Cerebellar nuclear complex (tissue), 1 donor: ENCODE measurements at places on chromosomes 13 and 19.
A peak's percentile ranks its signal among the peaks of the same experiment; 100 is the strongest.

DNA sequence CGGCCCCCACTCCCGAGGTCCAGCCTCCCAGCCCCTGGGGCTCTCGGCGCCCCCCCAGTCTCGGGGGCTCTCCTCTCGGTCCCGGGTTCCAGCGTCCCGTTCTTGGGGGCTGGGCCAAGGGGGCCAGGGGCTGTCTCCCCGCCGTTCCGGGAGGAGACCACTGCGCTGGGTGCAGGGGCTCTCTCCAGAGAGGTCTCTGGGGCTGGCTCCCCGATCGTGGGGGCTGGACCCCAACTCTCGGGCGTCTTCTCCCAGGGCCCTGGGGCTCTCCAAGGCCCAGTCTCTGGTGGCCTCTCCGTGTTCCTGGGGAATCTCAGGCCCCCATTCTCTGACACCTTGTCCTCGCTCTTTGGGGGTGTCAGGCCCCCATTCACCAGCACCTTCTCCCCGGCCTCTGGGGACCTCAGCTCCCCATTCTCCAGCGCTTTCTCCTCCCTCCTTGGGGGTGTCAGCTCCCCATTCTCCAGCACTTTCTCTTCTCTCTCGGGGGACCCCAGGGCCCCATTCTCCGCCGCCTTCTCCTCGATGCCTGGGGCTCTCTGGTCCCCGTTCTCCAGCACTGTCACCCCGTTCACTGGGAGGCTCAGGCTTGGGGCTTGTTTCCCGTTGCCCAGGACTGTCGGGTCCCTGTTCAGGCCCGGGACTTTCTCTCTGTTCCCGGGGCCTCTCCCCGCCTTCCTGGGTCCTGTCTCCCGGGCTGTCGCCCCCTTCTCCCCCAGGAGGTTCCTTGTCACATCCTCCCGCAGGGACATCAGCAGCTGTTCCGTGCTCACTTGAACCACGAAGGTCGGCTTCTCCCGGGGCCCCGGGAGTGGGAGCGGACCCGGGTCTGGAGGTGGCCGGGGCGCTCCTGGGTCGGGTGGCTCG, 13.7 kb downstream of the LMTK3 start:
- DNase-seq: no peak

GRCh38 chr19:1133471-1133929, 29.7 kb downstream of the GPX4 start:
- no peak for DNase-seq

DNA sequence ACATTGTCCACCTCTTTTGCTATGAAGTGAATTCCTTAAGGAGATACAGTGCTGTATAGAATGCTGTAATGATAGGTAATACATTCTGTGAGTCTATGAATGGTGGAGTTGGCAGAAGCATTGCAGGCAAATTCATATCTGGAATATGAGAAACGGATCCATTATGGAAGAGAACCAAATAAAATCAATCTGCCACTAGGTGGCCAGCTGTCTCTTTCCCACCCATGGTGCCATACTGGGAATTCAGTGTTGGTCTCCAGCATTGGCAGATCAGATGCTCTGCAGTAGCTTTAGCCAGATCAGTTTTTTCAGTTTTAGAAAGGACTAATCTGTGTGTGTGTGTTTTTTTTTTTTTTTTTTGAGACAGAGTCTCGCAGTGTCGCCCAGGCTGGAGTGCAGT, 27.6 kb downstream of the DNAJC3 start:
- no peak for DNase-seq

DNA sequence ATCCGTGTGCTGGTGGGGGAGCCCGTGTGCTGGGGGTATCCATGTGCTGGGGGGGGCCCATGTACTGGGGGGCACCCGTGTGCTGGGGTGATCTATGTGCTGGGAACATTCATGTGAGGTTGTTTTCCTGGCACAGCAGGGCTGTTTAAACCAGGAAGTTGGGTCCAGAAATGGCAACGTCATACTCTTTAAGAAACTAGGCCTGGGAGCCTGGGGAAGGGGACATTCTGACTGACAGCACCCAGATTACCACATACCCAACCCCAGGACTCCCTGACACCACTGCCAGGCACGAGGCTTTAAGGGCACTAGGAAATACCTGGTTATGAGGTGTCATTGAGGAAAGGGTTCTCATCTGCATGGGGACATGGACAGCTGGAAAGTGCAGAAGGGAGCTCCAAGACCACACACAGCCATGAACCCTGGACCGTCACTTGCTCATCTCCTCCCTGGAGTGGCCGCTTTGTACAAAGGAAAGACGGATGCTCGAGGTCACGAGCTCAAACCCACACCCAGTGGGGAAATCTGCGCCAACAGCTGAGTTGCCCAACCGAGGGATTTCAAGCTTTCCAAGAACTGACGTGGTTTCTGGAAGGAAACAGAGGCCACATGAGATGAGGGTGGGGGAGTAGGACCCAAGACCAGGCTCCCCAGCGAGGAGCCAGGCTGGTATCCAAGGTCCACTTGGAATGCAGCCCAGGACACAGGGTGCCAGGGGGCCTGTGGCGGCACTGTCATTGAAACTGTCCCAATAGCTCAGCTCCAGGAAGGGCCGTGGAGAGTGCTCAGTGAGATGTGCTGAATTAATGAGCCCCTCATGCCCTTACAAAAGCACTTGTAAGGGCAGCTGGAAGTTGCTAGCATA, 40.9 kb downstream of the RAB20 start:
- no peak for DNase-seq

DNA sequence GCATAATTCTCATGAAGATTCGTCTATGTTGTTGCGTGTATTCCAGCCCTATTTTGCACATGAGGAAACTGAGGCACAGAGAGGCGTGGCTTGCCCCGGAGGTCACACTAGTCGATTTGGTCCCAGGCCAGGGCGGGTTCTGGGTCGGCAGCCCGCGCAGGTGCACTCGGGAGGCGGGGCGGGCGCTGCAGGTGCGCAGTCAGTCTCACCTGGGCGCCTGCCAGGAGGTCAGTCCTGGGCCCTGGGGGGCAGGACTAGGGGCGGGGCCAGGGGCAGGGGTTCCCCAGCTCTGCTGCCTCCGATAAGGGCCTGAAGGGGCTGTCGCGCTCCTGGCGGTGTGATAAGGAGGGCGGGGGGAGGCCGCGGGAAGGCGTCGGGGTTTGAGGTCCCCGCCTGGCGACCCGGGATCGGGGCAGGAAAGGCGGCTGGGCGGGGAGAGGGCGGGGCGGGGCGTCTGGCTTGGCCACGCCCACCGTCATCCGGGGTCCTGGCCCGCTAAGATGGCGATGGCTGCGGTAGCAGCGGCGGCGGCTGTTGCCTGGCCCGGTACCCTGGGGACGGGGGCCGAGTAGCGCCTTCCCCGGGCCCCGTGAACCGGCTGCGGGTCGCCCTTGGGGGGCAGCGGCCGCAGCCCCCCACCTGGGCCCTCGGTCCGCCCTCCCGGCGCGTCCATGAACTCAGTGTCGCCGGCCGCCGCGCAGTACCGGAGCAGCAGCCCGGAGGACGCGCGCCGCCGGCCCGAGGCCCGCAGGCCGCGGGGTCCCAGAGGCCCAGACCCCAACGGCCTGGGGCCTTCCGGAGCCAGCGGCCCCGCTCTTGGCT, at the start of gene ATG4D:
Gene ATG4D (plus strand): TSS at position 485 of the 822 bp plus-strand sequence. CDS start 187 bp downstream, at position 672.
- DNase-seq: no peak

GRCh38 chr13:64855506-64855905, 2374.6 kb downstream of the PCDH9 start:
- no peak for DNase-seq

GRCh38 chr13:40484974-40485373, 181.5 kb downstream of the FOXO1 start:
- no peak for DNase-seq

- no peak for DNase-seq
These were observed 83.9 kb downstream of the LRRC63 start for GRCh38 chr13:46295491-46296114.

DNA sequence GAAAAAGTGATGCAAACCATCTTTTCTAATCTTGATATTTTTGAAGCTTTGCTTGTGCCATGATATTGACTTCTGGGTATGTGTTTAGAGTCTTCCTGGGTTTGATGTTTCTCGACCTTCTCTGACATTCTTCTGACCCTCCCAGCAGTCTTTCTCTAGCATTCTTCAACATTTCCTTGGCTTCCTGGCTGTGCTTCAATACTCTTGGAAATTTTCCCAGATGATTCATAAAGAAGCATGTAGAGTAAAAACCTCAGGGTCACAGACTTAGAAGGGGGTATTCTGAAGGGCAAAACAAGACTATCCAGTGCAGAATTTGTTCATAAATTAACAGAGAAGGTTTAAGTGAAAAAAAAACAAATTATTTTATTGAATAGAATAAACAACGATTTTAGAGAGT, 946.3 kb upstream of the PCDH9 start:
- no peak for DNase-seq

- DNase-seq: no peak
These were observed 239.0 kb downstream of the RGCC start for GRCh38 chr13:41696163-41697003.

- DNase-seq: no peak
These were observed 363 bp downstream of the CACNA1A start for GRCh38 chr19:13505761-13506470.

- DNase-seq: no peak
These were observed 1.7 kb upstream of the PNKP start for GRCh38 chr19:49869009-49869483.

DNA sequence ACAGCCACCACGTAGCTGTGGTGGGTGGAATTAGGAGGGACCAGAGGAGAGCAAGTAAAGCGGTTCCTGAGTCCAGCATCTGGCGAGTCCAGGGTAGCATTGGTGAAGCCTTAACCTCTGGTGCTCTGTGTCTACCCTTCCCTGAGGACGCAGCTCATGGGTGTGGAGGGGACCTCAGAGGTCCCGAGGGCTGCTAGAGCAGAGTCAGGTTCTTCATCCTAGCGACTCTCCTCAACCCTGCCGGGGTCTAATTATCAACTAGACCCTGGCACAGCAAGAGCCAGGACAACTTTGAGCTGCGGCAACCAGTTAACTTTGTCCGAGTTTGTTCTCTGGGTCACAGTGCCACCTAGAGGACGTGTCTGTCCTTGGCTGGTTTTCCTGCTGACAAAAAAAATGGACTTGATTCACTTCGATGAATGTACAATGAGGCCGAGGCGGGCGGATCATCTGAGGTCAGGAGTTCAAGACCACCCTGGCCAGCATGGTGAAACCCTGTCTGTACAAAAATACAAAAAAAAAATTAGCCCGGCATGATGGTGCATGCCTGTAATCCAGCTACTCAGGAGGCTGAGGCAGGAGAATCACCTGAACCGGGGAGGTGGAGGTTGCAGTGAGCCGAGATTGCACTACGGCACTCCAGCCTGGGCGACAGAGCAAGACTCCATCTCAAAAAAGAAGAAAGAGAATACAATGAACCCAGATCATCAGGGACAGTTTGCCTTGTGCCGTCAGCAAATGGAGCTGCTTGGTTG, 25.0 kb downstream of the TSSK6 start:
- DNase-seq: peak; percentile 49

DNA sequence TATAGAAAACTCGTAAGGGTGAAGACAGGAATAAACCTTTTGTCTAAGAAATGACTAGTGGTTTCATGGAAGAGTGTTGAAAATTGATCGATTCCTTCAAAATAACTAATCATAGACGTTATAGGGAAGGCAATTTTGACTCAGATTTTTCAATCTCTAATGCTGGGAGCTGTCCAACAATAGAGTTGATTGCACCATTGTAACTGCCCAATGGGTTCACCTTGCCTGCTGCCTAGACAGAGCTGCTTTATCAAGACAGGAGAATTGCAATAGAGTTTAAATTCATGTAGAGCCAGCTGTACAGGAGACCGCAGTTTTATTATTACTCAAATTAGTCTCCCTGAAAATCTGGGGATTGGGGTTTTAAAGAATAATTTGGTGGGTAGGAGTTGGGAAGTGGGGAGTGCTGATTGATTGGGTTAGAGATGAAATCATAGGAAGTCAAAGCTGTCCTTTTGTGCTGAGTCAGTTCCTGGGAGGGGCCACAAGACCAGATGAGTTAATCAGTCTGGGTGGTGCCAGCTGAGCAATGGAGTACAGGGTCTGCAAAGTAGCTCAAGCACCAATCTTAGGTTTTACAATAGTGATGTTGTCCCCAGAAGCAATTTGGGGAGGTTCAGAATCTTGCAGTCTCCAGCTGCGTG, 16.8 kb upstream of the ADGRE2 start:
- DNase-seq: no peak

DNA sequence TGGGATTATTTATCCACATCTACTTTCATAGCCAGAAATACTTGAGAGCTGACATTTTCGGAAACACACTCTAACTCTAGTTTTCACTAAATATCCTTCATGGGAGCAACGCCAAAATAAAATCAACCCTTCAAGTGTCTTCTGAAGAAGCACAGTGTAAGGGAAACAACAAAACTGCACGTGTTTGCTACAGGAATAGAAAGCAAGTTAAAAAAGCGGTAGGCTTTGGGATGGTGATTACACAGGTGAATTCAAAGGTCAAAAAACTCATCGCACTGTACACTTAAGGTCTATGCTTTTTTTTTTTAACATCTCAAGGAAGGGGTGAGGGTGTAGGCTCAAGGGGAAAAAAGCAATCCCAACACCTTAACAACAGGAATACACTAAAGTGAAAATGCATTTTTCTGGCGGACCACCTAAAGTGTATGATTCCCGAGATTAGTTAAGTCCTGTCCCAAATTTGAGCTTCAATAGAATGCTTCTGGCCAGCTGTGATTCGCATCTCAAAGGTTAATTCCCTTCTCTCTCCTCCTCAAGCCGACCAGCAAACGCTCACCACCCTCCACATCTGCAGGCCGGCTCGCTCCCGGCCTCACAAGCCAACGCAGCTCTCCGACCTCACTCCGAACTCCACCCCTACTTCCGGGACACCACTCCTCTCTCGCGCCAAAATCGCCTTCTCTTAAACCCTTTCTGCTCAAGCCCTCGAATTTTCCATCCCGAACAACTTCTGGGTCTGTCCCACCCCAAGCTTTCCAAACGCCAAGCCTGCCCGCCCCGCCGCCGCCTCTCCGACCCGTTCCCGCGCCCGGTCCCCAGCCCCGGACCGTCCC, 1.1 kb downstream of the ARGLU1 start:
- no peak for DNase-seq

GRCh38 chr19:11046605-11047354, 42.5 kb upstream of the LDLR start:
- no peak for DNase-seq

DNA sequence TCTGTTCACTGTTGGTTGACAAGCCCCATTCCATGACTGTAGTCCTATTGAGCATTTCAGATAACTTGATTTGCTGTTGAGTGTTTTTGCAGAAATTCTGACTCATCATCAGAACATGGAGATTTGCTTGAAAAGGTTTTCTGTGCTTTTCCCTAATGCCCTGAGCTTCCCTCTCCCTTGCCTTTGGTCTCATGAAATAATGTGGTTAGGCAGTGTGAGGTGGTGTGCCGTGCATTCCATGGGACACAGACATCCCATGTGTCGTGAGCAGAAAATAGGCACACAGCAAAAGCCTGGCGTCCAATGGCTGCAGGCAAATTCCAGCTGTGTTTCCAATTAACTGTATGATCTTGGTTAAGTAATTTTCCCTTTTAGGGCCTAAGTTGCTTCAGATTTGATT, 197.4 kb downstream of the DLEU7 start:
- DNase-seq: no peak

GRCh38 chr13:42102961-42103865, 54.8 kb downstream of the DGKH start:
- no peak for DNase-seq

- no peak for DNase-seq
These were observed 50.4 kb downstream of the SACS start for GRCh38 chr13:23383151-23383550.

- no peak for DNase-seq
These were observed 64.9 kb downstream of the TEX29 start for GRCh38 chr13:111385183-111385857.

GRCh38 chr13:110555601-110556223, 5.8 kb downstream of the RAB20 start:
- DNase-seq: no peak
